ENCODE measurements at places on chromosomes 5 and 9.

DNA sequence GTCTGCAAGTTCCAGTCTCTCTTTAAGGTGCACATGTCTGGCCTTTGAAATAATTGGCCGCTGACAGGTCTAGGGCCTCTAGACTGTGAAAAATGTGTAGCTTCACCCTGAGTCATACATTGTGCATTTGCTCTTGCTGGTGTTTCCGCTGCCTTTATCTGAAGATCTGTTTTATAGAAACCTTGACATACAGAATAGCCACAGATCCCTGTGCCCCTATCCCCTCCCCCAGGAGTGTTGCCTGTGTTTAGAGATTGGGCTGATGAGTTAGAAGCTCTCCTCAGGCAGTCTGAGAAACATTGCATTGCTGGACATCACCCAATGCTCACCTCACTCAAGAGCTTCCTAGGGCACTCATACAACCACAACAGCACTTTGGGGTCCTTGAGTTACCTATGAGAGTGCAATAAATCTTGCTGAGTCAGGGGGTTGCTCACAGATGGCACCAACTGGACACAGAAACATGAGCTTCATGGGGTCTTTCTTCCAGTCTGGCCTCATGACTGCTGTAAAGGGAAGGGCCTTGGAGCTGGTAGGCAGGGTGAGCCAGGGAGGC is 3.8 kb upstream of the ZNF782 start:
- DNase-seq: no peak

GRCh38 chr5:178386336-178386931 is 153.8 kb upstream of the PHYKPL start:
- DNase-seq: no peak

GRCh38 chr9:87372356-87372851 is 125.3 kb upstream of the DAPK1 start:
- no peak for DNase-seq

DNA sequence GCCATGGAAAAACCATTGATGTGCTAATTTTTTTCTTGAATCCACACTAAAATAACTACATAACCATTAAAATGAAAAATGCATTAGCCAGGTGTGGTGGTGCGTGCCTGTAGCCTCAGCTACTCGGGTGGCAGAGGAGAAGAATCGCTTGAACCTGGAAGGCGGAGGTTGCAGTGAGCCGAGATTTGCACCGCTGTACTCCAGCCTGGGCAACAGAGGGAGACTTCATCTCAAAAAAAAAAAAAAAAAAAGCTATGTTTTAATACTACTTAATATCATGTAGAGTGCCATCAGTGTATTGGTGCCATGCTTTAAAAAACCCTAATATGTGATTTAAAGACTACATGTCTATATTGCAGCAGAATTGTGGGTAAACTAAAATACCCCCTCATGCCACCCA is 58.9 kb downstream of the NDFIP1 start:
- DNase-seq: no peak

DNA sequence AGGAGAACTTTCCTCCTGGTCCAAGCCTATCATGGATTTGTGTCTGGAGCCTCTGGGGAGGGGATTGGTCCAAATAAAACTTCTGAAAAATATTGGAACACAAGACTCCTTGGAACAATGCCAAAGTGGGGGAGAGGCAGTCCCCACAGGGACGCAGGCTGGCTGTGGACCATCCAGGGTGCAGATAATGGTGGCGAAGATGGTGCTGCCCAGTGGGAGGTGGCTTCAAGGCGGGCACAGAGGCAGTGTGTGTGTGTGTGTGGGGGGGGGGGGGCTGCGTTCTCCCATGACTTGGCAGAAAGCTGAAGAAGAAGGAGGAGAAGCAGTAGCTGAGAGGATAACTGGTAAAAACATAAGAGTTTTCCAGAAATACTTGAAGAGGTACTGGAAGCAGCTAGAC is 186.4 kb downstream of the MELK start:
- no peak for DNase-seq

GRCh38 chr9:134224127-134224526 is 59.8 kb upstream of the RNU6ATAC start:
- no peak for DNase-seq

- no peak for DNase-seq
Measured at GRCh38 chr9:86665416-86665815, 281.9 kb downstream of the GAS1 start.

DNA sequence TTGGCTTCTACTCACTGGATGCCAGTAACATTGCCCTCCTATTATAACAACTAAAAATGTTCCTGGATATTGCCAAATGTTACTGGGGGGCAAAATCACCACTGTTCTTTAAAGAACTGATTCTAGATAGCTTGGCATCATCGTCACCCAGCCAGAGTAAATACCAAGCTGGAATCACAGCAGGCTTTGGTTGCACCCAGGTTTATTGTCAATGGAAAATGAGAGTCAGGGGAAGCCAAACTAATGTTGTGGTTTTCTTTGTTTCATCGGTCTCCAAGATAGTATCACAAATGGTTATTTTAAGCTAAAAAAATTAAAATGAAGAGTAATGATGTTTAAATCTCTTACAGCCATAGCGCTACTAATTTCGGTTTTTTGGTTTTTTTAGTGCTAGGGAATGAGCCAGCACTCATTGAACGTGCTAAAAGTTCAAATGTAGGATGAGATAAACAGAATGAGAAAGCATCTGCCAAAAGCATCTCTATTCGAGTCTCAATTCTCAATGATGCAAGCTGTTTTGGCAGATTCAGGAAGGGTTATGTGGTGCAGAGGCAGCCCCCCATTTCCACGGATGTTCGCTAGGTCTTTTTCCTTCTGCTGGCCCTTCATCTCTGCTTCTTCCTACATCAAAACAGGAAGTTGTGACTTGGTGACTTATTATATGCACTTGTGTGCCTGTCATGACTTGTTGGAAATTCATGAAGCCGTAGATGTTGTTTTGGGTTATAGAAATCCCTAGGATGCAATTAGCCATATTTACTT is 558.0 kb downstream of the EBF1 start:
- DNase-seq: no peak

- no peak for DNase-seq
Measured at GRCh38 chr9:36640771-36641381, 68.2 kb downstream of the MELK start.

GRCh38 chr5:79456890-79457583 is 56.9 kb downstream of the HOMER1 start:
- no peak for DNase-seq

DNA sequence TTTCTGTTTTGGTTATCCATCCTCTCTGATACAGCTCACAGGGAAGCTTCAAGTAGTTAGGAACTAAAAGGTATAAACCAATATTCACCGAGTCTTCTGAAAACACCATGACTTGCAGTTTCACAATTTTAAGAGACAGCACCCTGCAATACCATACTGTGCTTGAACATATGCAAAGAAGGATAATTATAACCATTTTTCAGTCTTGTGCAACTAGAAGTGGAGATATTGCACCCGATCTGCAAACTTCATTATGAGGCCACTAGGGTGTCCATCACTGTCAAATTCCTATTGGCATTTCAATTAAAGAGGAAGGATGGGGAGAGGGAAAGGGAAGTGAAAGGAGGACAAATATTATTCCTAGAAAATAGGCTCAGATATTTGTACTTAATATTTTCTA is 32.4 kb upstream of the CEP120 start:
- peak; percentile 22 for DNase-seq

- DNase-seq: no peak
Measured at GRCh38 chr5:174655351-174655750, 69.0 kb upstream of the MSX2 start.

DNA sequence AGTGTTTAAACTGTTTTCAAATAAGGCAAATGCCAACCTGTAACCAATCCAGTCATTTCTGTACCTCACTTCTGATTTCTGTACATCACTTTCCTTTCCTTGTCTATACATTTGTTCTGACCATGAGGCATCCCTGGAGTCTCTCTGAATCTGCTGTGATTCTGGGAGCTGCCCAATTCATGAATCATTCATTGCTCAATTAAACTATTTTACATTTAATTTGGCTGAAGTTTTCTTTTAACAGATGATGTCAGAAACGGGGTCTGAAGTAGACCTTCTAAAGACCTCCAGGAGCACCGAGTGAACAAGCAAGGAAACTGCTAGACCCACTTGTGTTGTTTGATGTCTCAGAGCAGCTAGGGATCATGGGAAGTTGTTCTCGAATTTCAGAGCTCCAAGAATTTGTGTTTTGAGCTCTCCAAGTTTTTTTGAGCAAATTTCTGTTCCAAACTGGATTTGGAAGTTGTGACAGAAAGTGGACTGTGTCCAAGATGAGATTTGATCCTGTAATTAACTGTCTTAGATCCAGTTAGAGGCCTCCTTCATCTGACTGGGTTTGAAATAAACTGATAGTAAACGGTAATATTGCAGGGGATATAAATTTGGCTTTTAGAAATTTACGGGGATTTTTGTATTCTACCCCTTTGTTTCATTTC is 490.8 kb upstream of the ST8SIA4 start:
- no peak for DNase-seq

- DNase-seq: no peak
Measured at GRCh38 chr9:17930071-17930470, 351.2 kb downstream of the SH3GL2 start.

- peak; percentile 32 for DNase-seq
Measured at GRCh38 chr5:180343831-180344695, 9.1 kb downstream of the GFPT2 start.

DNA sequence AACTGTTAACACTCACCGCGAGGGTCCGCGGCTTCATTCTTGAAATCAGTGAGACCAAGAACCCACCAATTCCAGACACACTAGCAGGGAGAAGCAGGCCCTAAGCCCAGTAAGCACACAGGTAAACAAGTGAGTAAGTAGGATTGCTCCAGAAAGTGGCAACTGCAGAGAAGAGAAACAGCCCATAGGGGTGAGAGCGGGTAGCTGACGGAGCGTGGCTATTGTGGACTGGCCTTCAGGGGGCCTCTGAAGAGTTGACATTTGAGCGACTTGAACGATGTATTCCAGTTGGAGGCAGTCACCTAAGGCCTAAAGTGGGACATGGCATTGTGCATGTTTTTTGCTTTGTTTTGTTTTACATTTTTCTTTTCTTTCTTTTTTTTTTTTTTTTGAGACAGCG is 74.2 kb downstream of the TSPAN17 start:
- no peak for DNase-seq

GRCh38 chr5:19531374-19531952 is 456.5 kb downstream of the CDH18 start:
- no peak for DNase-seq

DNA sequence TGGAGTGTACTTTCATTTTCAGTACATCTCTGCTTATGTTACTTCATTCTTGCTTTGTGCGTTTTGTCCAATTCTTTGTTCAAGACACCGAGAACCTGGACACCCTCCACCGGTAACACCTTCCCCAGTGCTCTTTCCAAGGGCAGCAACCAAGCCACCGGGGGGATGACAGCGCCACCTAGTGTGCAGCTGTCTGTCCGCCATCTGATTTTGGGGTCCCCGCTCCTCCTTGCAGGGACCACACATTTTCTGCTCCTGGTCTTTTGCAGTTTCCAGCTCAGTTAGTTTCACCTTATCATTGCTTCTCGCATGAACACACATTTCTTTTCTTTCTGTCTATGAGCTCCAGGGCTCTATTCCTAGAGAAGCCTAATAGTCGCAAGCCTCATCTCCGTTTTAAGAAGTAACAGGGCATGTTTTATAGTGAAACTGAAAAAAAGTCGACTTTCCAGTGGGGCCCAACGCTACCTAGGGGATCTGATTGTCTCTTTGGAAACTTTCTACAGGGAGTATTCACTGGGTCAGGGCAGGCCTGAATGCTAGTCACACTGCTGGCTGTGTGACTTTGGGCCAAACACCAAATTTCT is 152.1 kb downstream of the FSTL4 start:
- no peak for DNase-seq

DNA sequence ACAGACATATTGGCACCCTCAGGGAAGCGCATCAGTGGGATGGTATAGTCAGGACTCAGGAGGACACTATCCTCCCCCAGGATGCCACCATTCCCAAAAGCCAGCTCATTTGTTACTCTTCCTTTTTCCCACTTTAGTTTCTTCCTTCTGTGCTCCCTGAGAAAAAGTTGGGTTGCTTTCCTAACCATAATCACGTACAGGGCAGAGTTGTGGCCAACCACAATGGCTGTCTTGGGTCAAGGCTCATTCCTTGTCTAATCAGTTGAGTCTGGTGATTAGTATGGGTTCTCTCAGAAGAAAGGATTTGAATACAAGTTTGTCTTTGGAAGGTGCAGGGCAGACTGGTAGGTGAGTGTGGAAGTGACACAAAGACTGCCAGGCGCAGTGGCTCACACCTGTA is 26.6 kb upstream of the ATP6V1G1 start:
- no peak for DNase-seq

DNA sequence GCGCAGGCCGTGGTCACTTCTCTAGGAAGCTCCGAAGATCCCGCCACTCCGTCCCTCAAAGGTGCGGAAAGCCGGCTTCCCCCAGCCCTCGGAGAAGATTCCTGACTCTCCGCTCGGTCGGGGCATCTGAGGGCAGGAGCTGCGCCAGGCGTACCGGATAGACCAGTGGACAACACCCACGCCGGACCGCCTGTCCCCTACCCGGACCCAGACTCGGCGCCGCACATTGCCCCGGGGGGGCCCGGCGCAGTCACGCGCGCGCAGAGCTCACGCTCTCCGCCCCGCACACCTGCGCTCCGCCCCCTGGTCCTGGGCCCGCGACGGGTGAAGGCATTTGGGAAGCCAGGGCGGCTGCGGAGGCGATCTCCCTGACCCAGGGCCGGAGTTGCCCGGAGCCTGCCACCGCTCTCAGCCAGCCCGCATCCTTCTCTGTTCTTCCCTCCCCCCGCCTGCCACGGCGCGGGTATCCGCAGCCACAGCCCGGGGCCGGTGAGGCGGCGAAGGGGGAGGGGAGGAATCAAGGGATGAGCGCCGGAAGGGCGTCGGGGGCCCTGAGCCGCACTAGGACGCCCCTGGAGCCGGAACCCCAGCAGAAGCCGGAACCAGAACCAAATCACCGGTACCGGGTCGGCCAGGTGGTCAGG is 448 bp downstream of the RELL2 start:
- DNase-seq: no peak

- DNase-seq: no peak
Measured at GRCh38 chr5:120759587-120759986, 295.5 kb downstream of the PRR16 start.

GRCh38 chr9:99807276-99807852 is 14.3 kb upstream of the NR4A3 start:
- peak; percentile 66 for DNase-seq

- no peak for DNase-seq
Measured at GRCh38 chr5:110625376-110625999, 101.0 kb downstream of the TMEM232 start.

DNA sequence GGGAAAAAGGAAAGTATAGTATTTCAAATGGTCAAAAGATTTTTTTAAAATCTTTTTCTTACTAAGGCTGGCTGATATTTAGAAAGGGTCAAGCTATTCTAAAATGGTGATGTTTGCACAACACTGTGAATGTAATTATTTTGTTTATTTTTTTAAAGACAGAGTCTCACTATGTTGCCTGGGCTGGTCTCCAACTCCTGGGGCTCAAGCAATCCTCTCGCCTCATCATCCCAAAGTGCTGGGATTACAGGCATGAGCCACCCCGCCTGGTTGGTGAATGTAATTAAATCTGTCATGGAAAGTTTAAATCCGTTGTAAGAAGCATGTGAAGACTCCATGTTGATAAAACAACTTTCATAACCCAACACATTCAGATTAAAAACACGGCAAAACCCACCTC is 2.6 kb downstream of the UBTD2 start:
- DNase-seq: no peak

GRCh38 chr5:65774346-65774745 is 52.3 kb downstream of the NLN start:
- DNase-seq: peak; percentile 4

- no peak for DNase-seq
Measured at GRCh38 chr5:174482607-174483024, 241.8 kb upstream of the MSX2 start.

- peak; percentile 80 for DNase-seq
Measured at GRCh38 chr5:91381774-91382359, 1.2 kb downstream of the ARRDC3 start.

Data from inflammatory macrophage (primary cell).